ENCODE measurements at places on chromosomes 3 and 15.

DNA sequence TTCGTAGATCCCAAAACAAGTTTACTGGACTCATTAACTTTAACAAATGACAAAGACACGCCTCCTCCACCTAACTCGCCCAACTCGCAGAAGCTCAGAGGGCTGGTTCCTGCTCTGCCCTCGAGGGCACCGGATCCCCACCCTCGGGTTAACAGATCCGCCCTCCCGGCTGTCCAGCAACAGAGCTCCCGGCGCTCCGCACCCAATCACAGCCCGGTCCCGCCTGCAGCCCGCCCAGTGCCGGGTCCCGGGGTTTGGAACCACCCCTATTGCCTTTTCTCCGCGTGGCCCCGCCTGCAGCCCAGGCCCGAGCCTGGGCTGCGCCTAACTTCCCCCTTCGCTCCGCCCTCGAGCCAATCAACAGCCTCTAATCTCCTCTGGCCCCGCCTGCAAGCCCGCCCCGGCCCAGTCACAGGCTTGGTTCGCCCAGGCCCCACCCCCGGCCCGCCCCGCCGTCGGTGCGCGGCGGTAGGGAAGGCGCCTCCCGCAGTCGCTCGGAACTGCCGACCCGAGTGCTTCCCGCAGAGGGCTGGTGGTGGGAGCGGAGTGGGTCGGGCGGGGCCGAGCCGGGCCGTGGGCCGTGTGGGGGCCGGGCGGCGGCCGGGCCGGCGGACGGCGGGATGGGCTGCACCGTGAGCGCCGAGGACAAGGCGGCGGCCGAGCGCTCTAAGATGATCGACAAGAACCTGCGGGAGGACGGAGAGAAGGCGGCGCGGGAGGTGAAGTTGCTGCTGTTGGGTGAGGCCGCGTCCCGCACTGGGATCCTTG is at the start of gene GNAI2:
Gene GNAI2 (plus strand): TSS at position 489 of the 768 bp plus-strand sequence. CDS start 132 bp downstream, at position 621.
- DNase-seq = peak; percentile 100

GRCh38 chr15:77838595-77838994 is 205.9 kb upstream of the LINGO1 start:
- DNase-seq = no peak

GRCh38 chr15:97234851-97235610 is 725.5 kb upstream of the ARRDC4 start:
- no peak for DNase-seq

DNA sequence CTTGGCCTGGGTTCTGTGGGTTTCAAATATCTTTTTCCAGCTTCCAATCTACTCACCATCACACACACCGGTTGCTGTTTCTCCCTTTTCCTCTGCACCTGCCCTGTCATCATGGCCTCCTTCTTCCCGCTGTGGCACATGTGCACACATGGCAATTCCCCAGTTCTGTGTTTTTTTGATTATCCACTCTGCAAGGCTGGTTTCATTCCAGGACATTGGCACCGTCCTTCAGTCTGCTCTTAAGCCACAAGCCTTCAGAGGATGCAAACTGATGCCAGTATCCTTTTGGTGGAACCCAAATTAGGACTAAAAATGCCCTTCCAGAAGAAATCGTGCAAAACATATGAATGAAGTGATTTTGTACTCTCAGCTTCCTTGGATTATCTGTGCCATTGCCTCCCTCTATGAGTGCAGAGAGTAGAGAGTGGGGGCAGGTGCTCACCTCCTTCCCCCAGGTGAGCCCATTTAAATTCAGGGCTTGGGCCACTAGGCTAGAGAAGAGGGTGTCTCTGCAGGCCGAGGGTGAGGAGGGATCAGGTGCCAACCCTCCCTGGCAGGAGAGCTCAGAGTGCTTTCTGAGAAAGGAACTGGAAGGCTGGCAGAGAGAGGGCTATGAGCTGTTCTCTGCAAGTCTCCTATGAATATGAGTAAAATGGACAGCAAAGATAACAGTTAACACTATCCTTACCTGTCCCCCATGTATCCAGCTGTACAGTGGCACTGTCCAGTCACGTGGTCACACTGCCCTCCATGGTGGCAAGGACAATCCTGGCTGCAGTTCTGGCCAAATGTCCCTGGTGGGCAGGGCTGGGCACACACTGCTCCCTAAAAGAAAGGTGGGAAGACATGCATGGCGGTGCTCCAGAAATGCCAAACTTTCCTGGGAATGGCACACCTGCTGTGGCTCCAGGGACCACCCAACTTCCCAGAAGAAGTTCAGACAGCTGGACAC is 100.8 kb downstream of the RAB11A start:
- no peak for DNase-seq

DNA sequence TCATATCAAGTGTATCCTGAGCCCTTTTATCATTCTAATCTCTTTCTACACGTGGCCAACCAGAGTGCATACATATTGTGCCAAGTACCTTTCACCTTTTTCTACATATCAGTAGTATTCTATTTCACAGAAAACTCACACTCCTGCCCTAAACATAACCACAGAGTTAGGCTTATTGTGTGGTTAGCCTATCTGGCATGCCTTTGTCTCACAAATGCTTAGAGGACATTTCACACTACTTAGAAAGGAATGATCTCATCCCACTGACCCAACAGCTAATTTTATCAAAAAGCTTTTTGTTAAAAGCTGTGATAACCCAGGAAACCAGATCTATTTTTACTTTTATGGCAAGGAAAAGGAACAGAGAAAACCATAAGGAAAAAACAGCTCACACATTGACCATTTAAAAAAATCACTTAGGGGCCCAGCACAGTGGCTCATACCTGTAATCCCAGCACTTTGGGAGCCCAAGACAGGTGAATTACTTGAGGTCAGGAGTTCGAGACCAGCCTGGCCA is 17.8 kb upstream of the MAP4 start:
- no peak for DNase-seq

DNA sequence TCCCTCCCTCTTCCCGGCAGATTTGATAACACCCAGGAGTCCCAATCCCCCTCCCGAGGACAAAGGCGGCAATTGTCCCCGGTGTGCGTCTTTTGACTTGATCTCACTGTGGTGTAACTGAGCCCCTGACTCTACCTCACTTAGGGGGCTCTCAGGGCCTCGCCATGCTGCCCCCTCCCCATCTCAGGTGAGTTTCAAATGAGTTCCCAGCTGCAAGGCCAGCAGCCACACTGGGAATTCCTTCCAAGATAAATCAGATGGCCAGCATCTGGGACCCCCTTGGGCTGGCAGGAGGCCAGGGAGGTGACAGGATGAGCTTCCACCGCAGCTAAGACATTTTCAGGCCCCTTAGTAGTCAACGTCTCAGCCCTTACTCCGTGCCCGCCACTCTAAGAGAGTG is 35.0 kb downstream of the WNT7A start:
- no peak for DNase-seq

GRCh38 chr15:25508369-25509002 is 69.7 kb upstream of the UBE3A start:
- no peak for DNase-seq

DNA sequence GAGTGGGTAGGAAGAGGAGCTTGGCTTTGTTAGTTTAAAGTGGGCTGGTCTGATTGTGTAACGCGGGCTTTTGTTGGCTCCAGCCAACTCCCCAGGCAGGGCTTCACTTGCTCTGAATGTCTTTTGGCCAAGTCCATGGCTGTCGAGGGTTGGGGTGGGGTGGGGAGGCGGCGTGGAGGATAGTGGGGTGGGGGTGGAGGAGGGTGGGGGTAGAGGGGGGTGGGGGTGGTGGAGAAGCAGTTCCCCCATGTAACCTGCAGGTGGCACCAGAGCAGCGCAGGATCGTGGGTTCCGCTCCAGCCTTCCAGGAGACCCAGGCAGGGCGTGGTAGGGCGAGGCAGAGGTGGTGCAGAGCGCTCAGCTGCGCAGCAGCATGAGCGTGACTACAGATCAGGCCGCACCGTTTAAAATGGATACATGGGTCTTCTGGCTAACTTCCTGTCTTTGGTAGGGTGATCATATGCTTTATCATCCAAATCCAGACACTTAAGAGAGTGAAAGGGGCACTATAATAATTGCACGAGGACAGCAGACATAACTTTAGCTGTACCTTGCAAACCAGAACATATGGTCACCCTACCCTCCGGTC is 28.3 kb downstream of the GOLGA6A start:
- peak; percentile 55 for DNase-seq

All from activated effector memory CD4-positive, alpha-beta T cell treated with Interleukin-2 at 50 U/mL for 16 hours (primary cell).